Activated CD4-positive, alpha-beta memory T cell treated with anti-CD3 and anti-CD28 coated beads for 36 hours (primary cell): ENCODE measurements at places on chromosomes 7 and 10. TPM values are rescaled to one million over a fixed set of nuclear protein-coding genes. Genes with fewer than 3 reads are reported as not detected.

Gene OR2A42
- total RNA-seq, result not detected

Gene MEOX2
- not detected for total RNA-seq

Gene SEMA3D
- total RNA-seq, result not detected

Gene FBXO24
- total RNA-seq, result 2.6 TPM

Gene GIMAP8
- 11.8 TPM for total RNA-seq

Gene CFAP70
- 0.33 TPM for total RNA-seq

Gene SH2D4B
- not detected for total RNA-seq

Gene FAM200A
- total RNA-seq, result 4.0 TPM

DNA sequence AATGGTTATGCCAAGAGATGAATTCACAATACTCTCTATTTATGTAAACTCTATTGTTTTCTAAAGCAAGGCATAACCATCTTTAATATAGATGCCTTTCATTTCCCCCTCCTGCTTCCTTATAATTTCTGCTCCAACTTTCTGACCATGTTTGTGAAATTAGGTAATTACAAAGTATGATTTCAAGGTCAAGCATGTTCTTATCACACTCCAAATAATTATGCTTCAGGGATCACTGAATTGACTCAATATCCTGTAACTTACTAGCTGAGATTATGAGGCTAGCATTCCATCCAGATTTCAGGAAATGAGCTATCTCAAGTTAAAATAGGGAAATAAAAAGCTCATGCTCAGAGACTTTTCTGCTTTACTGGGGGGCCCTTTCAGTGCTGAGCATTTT is 655.9 kb upstream of the IGFBP3 start:
- DNase-seq, result no peak

GRCh38 chr7:6653071-6654003 is 16.2 kb downstream of the ZNF316 start:
- DNase-seq, result no peak

DNA sequence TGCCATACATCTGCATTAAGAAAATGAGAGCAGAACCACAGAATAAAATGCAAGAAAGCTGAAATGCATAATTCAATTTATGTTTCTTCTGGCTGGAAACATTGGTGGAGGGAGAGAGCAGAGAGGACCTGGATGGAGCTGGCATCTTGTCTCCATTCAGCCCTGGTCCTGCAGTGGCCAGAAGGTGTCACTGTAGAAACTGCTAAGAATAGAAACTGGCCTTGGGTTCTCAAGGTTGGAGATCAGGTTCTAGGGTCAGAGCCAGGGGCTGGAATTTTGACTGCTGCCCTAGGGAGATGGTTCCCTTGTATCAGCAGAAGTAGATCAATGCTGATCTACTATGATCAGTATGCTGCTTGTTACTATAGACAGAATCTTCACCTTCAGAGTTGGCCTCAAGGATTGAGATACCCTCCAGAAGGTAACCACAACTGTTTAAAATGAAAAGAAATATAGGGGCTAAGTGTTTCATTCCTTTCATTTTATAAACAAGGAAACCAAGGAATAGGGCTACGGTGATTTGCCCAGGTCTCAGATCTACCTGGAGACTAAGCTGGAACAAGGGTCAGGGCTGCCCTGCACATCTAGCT is 13.1 kb downstream of the TAS2R41 start:
- DNase-seq, result peak; percentile 40

GRCh38 chr10:95758351-95759025 is 2.5 kb downstream of the ENTPD1 start:
- DNase-seq, result peak; percentile 20

- peak; percentile 41 for DNase-seq
These were observed 733 bp downstream of the HIBADH start for GRCh38 chr7:27661811-27662489.

DNA sequence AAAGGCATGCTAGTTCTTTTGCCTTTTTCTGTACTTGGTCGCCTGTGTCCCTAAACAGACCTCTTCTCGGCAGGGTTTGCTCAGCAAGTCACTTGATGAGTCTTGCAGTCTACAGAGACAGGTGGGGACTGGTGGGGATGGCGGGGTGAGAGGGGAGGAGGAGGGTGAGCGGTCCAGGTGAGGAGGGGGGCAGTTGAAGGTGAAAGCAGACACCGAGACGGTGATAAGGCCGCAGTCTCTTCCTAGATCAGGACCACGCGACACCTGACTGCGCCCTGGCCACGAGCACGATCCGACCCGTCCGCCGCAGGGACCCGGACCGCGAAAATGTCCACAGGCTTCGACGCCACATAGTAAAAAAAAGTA is 566 bp downstream of the ASNS start:
- peak; percentile 63 for DNase-seq

- no peak for DNase-seq
These were observed 46.8 kb downstream of the ERLIN1 start for GRCh38 chr10:100138921-100139496.

- no peak for DNase-seq
These were observed 253.1 kb upstream of the SHH start for GRCh38 chr7:156065400-156065799.

GRCh38 chr7:39099146-39099545 is 121.4 kb downstream of the POU6F2 start:
- no peak for DNase-seq

DNA sequence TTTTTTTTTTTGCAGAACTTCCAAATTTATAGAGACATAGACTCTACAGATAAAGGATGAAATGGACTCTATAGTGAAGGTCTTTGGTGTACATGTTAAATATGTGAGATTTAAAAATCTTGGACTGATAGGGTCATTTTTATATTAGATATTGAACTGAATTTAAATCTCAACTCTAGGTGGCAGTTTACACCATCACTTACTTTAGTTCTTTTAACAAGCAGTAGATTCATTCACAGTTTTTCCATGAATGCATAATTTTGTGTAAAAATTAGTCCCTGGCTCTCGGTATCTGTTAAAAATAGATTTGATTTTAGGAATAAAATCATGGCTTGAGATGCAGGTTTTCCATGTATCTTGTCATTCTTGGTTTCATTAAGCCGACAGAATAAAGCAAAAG is 31.1 kb upstream of the SNX13 start:
- DNase-seq, result no peak

- DNase-seq, result no peak
These were observed 62.5 kb upstream of the KMT2E start for GRCh38 chr7:104951546-104951945.

DNA sequence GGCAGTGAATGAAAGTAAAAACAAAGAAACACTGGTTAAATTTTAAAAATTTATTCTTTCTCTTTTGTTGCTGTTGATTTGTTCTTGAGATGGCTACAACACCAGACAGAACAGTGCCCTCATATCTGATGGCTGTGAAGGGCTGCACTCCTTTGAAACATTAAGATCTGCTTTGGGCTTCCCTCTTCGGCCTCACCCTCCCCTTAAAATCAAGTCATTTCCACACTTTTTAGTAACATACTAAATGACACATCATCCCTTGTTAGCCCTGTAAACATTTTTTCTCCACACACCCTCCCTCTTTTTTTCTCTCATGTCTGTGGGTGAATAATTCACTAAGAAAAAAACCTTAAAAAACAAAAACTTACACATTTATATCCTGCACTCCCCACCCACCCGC is 16.4 kb downstream of the IRF5 start:
- no peak for DNase-seq

DNA sequence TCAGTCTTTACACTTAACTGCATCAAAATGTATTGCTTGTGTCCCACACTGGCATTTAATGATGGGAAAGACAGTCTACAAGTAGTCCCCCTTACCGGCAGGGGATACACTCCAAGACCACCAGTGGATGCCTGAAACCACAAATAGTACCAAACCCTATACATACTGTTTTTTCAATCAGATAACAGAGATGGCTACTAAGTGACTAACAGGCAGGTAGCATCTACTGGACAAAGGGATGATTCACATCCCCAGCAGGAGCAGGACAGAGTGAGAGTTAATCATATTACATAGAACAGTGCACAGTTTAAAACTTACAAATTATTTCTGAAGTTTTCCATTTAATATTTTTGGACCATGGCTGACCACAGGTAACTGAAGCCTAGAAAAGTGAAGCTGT is 13.2 kb downstream of the TMEM243 start:
- DNase-seq, result no peak

DNA sequence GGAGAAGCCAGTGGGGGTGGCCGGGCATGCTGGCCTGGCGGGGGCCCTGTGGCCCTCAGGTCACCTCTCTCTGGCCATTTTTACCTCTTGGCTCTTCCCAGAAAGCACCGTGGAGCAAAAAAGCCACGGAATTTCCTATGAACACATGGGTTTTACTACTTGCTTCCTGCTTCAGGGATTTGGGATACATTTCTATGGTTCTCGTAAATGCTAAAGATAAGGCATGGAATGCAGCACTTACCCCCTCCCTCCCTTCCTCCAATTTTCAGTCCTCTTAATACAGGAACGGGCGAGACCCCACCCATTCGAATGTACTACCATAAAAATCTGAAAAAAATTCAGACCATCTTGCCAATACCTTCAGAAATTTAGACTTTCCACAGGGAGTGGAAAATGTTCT is 279.7 kb downstream of the ARHGAP12 start:
- DNase-seq, result no peak

- DNase-seq, result no peak
These were observed 178.6 kb upstream of the GALNT17 start for GRCh38 chr7:70953331-70953741.

GRCh38 chr10:287026-287709 is 151.9 kb downstream of the ZMYND11 start:
- no peak for DNase-seq

DNA sequence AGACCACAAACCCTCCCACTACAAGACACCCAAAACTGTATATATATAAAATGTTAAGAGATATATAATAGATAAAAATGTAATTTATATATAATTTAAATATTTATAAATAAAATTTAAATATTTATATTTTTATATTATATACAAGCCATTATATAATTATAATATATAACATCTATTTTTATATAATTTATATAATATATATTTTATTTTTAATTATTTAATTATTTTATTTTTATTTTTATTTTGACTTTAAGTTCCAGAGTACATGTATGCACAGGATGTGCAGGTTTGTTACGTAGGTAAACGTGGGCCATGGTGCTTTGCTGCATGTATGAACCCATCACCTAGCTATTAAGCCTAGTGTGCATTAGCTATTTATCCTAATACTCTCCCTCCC is 1090.2 kb downstream of the NXPH1 start:
- DNase-seq, result no peak

GRCh38 chr10:4119107-4119506 is 334.1 kb upstream of the KLF6 start:
- DNase-seq, result no peak

- DNase-seq, result no peak
These were observed 395.6 kb downstream of the TNS3 start for GRCh38 chr7:47186316-47186715.

DNA sequence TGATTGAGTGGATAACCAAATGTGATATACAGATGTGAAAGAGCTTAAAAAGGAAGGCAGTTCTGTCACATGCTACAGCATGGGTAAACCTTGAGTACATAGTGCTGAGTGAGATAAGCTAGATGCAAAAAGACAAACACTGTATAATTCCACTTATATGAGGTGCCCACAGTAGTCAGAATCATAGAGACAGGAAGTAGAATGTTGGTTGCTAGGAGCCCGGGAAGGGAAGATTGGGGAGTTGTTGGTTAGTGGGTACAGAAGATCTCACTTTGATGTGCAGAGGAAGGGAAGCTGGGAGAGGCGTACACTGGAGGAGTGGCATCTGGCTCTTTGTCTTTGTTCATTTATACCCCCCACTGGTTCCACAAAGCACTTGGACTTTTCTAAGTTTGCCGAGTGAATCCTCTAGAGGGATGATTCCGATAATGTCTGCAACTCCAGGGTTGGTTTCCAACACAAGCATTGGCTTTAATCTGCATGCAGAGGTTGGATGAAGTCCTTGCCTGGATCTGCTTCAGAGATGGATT is 39.5 kb downstream of the TSPAN14 start:
- no peak for DNase-seq

DNA sequence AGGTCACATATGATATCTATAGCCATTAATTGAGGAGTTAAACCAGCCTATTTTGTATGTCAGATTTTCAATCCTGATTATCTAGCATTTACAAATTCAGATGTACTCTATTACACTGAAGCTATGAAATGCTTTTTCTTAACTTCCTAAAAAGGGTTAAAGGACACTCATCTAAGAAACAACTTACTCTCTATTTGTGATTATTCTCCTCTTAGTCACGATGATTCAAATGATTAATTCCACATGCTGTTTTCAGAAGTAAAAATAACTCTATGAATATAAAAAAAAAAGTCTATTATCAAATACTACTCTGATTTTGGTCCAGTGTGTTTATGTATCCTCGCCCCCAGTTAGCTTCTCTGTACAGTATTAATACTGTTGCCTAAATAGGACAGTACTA is 1199.9 kb downstream of the GATA3 start:
- no peak for DNase-seq

DNA sequence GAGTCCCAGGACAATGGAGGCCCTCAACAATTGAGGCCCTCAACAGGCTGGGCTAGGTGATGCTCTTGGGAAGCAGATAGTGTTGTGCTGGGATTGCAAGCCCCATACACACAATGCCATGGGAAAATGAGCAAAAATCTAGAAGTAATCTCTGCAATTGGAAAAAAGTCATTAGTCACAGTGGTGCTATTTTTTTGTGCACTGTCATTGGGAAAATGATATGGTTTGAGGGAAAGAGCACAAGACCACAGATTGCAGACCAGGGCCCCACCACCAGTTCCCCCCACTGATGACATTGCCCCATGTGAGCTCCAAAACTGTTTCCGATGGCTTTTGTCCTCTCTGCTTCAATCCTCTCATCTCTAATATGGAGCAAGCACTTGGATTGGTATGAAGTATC is 1.9 kb downstream of the KCTD7 start:
- DNase-seq, result peak; percentile 18

DNA sequence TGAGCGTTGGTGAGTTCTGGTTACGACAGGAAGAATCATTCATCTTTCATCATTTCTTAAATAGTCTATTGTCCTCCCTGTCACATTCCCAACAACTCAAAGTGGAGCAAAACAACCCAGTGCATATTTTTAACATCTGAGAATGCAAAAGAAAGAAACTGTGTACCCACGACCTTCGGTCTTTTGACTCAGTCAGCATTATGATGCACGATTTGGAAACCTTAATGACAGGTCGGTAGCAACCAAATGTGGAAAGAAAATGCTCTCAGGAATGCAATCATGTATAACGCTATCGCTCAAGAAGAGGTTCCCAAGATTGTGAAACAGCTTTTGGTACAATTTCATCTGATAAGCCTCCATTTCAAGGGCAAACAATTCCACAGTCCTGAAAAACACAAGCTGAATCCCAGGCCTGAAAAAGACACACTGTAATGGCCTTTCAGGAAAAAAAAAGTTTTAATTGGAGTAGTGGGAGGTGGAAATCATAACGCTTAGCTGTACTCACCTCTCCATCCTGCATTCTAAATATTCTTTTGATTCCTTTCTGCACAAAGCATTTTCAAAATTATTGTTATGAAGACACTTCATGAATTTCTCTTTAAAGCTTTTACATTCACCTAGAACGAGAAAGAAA is 2.6 kb downstream of the COX19 start:
- DNase-seq, result no peak

DNA sequence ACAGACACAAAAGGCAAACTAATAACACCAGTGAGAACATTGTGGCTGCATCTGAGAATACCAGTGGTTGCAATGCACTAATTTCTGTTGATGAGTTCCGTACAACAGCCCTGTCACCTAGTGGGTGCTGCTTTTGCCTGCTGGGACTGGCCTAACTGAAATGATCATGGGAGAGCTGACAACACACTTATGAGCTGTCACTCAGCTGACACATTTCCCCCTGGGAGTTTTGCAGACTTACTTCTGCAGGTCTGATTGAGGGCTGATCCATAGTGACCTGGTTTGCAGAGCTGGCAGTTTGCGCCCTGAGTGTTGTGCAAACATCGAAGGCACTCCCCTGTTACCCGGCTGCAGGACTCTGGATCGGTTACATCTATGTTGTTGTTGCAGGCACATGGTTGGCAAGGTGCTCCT is 60.6 kb upstream of the LAMB1 start:
- peak; percentile 10 for DNase-seq
